ENCODE measurements at places on chromosomes 2 and 18. TPM values are rescaled to one million over a fixed set of nuclear protein-coding genes. Genes with fewer than 3 reads are reported as not detected.

The MC2R gene
- not detected for polyA plus RNA-seq

DNA sequence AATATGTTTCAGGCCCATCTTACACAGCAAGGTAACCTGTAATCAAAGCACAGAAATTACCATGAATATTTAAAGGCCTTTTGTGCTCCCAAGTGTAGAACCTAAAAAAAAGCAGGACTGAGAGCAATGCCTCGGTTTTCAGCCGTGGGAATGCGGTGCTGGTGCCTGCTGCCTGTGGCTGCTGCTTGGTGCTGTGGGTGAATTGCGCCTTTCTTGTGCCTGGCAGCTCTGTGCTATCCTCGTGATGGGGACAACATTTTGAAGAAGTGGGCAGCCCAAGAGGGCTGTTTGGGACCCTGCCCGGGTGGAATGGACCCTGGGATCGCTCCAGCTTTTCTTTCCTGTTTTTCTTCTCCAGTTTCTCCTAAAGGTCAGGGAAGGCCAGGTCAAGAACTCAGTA lies 91.2 kb downstream of the ASAP2 start:
- no peak overlapping the region for H3K27ac ChIP-seq
- H3K27me3 ChIP-seq = no peaks in the 10 kb centered on the region

DNA sequence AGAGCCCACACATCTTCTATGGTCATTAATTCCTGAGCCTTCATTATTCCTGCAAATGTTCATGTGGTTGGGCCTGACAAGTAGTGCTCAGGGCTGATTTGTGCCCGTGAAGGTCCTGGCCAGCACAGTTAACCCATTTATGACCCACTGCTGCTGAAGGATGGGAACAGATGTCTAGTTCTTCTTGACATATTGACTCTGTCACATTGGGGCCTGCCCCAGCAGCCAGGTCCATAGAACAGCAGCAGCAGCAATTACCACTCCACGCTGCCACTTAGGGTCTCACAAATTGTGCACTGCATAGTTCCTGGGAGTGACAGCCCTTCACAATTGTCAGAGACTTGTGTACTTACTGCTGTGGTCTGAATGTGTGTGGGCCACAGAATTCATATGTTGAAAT lies 442.3 kb upstream of the RGPD4 start:
- no peak for DNase-seq
- peaks cover 2% of the 10 kb centered on the region for H3K4me1 ChIP-seq
- H3K36me3 ChIP-seq = no peaks in the 10 kb centered on the region
- H3K27me3 ChIP-seq = no peaks in the 10 kb centered on the region
- no peak overlapping the region for H3K4me3 ChIP-seq

DNA sequence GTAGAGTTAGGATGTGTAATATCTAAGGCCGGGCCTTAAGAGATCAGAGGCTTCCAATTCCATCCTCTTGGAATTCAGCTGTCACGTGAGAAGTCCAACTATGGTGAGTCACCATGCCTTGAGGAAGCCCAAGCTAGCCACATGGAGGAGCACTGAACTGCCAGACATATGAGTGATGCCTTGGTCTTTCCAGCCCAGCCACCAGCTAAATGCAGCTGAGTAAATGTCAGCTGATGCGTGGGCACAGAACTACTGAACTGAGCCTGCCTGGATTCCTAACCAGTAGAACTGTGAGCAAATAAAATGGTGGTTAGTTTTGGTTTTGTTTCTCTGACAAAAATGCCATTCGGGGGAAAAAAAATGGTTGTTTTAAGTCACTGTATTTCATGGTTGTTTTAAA lies 153.7 kb upstream of the SERTAD2 start:
- peaks cover 21% of the 10 kb centered on the region for H3K4me1 ChIP-seq
- peak overlapping the region; percentile 56 for H3K27ac ChIP-seq
- peak; percentile 93 for DNase-seq
- H3K36me3 ChIP-seq = no peaks in the 10 kb centered on the region

- no peak overlapping the region for H3K27ac ChIP-seq
- H3K36me3 ChIP-seq = no peaks in the 10 kb centered on the region
- H3K27me3 ChIP-seq = no peaks in the 10 kb centered on the region
- H3K4me1 ChIP-seq = no peaks in the 10 kb centered on the region
Measured at GRCh38 chr2:143125717-143126116, 3.5 kb upstream of the ARHGAP15 start.

DNA sequence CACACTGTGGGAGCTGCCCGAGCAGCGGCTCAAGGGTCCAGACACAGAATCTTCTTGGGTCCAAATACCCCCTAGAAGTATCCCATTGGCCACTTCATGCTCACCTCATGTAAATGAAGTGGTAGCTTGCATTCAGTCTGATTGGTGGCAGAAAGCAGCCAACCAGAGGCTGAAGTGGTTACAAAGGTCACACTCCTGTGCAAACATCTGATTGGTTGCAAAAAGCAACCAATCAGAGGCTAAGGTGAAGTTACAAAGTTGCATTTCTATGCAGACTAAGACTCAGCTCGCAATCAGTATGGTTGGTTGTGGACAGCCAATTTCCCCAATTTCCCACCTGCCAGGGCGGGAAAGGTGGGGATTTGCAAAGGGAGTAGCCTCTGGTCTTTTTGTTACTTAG lies 94.3 kb downstream of the DGKD start:
- H3K4me3 ChIP-seq = no peak overlapping the region
- H3K36me3 ChIP-seq = peaks cover 4% of the 10 kb centered on the region
- no peak overlapping the region for H3K27ac ChIP-seq
- DNase-seq = no peak
- no peaks in the 10 kb centered on the region for H3K27me3 ChIP-seq
- no peaks in the 10 kb centered on the region for H3K4me1 ChIP-seq

DNA sequence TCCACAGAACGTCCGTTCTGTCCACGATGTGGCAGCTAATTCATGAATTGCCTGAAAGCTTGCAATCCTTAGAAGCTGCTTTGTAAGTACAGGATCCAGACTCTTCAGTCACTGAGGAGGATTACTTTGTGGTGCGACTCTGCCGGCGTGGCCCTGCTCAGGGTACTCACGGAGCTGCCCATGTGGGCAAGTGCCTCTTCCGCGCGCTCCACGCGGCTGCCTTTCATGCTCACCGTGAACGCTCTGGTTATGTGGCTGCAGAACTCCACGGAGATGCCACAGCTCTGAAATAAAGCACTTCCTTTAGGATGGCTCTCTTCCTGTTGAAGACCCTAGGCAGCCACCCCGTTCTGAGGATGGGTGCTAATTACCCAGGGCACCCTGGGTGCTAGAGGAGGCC lies 31.0 kb downstream of the RMC1 start:
- no peak overlapping the region for H3K4me3 ChIP-seq
- DNase-seq = no peak
- no peak overlapping the region for H3K27ac ChIP-seq
- no peaks in the 10 kb centered on the region for H3K27me3 ChIP-seq
- H3K36me3 ChIP-seq = peaks cover 56% of the 10 kb centered on the region

DNA sequence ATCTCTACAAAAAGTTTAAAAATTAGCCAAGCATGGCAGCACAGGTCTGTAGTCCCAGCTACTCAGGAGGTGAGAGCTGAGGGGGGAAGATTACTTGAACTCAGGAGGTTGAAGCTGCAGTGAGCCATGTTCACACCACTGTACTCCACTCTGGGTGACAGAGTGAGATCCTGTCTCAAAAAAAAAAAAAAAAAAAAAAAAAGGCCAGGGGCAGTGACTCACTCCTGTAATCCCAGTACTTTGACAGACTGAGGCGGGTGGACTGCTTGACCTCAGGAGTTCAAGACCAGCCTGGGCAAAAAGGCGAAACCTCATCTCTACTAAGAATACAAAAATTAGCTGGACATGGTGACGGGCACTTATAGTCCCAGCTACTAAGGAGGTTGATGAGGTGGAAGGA lies 37.0 kb downstream of the PUM2 start:
- no peak overlapping the region for H3K4me3 ChIP-seq
- DNase-seq = no peak
- no peak overlapping the region for H3K27ac ChIP-seq
- H3K27me3 ChIP-seq = no peaks in the 10 kb centered on the region
